ENCODE measurements at places on chromosomes 2 and 18. TPM values are rescaled to one million over a fixed set of nuclear protein-coding genes. Genes with fewer than 3 reads are reported as not detected.

The ANKRD29 gene
- not detected for total RNA-seq

The STARD6 gene
- 0.46 TPM for total RNA-seq

The GCC2 gene
- 40.9 TPM for total RNA-seq

The VAMP5 gene
- total RNA-seq = 28.0 TPM

The DHRS9 gene
- total RNA-seq = 0.37 TPM

The AGXT gene
- not detected for total RNA-seq

The HOXD8 gene
- total RNA-seq = not detected

The ZNF385B gene
- total RNA-seq = not detected

The UGT1A1 gene
- total RNA-seq = not detected

GRCh38 chr2:75920859-75921551 lies 210.3 kb upstream of the GCFC2 start:
- DNase-seq = no peak

- DNase-seq = no peak
Observed at GRCh38 chr2:100405403-100406119, 11.9 kb downstream of the CHST10 start.

DNA sequence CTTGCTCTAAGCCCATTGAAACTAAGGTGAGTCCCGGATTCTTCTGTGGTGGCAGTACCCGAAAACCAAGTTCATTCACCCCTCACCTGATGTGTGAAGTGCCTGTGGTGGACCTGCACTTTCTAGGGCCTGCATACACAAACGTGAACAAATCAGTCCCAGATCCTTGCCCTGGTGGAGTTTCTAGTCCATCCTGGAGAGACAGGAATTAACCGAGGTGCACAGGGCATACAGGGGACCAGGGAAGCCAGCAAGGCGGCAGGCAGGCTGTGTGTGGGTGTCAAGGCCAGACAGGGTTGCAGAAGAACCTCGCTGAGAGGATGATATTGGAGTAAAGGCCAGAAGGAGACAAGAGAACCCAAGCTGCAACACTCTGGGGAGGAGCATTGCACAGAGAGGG lies 106.1 kb downstream of the SMIM21 start:
- DNase-seq = no peak

GRCh38 chr2:36812196-36812595 lies 115.7 kb downstream of the VIT start:
- DNase-seq = no peak

DNA sequence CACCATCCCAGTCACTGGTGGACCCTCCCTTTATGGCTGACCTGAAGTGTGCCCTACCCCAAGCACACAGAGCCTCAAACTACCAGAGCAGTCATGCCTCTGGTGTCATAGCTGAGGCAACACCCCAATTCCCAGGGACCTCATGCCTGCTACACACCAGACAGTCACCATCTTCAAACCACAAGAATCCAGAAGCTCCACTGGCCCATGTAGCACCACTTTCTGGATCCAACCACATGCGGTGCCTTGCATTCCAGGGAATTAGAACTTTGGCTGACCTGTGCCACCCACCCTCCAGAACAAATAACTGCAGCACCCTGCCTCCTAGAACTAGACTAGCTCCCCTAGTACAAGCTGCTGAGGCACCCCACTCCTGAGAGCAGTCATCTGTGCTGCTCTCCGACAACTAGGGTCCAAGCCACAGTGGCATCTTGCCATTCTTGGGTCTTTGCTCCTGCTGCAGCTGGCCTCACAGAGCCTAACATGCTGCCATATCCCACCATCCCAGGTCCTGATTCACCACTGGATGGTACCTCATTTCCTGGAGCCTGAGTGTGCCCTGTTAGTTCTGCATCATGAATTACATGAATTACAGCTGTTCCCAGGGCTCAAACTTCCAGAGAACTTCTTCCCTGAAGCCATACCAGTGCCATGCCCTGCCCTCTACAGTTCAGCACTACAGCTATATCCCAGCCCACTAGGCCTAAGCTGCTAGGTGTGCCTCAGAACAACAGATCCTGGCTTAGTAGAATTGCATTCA lies 243.8 kb upstream of the CHST9 start:
- DNase-seq = no peak

- no peak for DNase-seq
Observed at GRCh38 chr2:172358691-172359556, 68.5 kb upstream of the ITGA6 start.

GRCh38 chr2:40716879-40717278 lies 265.0 kb upstream of the SLC8A1 start:
- no peak for DNase-seq

- DNase-seq = no peak
Observed at GRCh38 chr2:7502336-7502735, 585.1 kb downstream of the RNF144A start.

GRCh38 chr18:79483971-79484491 lies 88.3 kb downstream of the NFATC1 start:
- DNase-seq = no peak

- no peak for DNase-seq
Observed at GRCh38 chr2:236403125-236403524, 138.9 kb upstream of the ASB18 start.

- DNase-seq = no peak
Observed at GRCh38 chr2:201680743-201681142, 17.7 kb downstream of the MPP4 start.

- DNase-seq = no peak
Observed at GRCh38 chr2:181877181-181877664, 14.3 kb upstream of the ITPRID2 start.

GRCh38 chr18:43587538-43588153 lies 310.4 kb upstream of the SYT4 start:
- DNase-seq = no peak

Data from CD8-positive, alpha-beta memory T cell (primary cell).